ENCODE measurements at places on chromosomes 1 and 21.

DNA sequence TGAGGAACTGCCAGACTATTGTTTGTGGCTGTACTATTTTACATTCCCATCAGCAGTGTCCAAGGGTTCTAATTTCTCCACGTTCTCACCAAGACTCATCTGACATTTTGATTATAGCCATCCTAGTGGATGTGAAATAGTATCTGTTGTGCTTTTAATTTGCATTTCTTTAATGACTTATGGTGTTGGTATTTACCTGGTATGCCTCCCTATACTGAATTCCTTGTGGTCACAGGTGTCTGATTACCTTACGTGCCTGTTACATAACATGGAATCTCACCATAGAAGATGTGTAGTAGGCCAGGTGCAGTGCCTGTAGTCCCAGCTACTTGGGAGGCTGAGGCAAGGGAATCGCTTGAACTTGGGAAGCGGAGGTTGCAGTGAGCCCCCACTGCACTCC is 13.5 kb downstream of the ZYG11A start:
- no peak for DNase-seq

DNA sequence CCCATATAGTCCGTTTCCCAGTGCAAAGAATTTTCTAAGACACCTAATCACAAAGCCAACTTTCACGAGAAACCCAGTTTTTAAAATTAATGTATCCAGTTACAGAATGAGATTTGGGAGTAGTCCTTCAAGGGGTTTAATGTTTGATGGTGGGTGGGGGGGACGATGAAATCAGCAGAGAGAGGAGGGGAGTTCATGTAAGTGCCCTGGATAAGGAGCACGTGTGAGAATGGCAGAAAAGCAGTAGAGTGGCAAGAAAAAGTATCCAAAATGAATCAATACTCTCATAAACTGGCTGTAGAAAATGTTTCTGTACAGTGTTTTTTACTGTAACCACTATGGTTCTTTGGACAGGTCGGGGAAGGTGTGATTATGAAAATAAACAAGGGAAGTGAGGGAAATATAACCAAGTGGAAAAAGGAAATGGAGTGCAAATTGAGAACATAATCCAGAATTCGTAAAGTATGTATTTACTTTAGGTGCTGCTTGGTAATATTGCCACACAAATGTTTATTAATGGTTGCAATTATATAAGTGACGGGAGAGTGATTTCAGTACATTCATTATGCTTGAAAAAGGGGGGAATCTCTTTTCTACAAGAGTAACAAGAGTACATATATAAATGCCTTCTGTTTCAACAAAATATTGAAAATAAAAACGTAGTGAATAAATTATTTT is 118.7 kb upstream of the RRP15 start:
- DNase-seq = no peak

GRCh38 chr21:35438643-35439404 is 389.7 kb upstream of the RUNX1 start:
- no peak for DNase-seq

GRCh38 chr1:83828456-83828855 is 170.5 kb downstream of the TTLL7 start:
- no peak for DNase-seq

DNA sequence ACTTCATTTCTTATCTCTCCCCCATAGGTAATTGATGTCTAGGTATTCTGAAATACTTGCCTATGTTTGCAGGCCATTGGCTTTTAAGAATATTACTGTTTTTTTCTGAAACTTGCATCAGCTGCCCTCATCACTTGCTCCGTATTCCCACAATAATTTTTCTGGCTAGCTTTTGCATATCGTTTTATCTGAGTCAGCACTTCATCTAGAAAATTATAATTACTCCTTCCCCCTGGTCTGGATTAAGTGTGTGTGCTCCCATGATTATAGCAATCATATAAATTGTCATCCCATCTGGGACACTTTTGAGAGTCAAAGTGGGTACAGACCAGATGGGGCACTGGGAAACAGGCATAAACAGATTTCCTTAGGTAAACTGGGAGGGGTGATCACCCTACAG is 583.2 kb upstream of the B3GALT2 start:
- no peak for DNase-seq

DNA sequence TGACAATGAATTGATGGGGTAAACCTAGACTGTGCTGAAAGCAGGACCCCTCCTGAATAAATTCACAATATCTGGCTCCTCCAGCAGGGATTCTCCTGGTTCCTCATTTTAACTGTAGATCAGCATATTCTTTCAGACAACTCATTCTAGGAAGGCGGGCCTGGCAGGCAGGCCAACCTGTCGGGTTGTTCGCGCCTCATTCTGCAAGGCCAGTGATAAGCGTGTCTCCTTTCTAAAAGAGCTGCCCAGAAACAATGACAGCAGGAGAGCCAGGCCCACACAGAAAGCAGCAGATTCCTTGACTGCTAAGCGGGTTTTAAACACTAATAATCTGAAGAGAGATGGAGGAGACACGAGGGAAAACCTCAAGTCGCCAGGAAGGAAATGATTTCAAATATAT is 70.0 kb downstream of the NTPCR start:
- DNase-seq = no peak

- DNase-seq = no peak
Observed at GRCh38 chr1:221719987-221720386, 21.9 kb downstream of the DUSP10 start.

- peak; percentile 43 for DNase-seq
Observed at GRCh38 chr21:43801006-43801783, 11.8 kb downstream of the RRP1 start.

DNA sequence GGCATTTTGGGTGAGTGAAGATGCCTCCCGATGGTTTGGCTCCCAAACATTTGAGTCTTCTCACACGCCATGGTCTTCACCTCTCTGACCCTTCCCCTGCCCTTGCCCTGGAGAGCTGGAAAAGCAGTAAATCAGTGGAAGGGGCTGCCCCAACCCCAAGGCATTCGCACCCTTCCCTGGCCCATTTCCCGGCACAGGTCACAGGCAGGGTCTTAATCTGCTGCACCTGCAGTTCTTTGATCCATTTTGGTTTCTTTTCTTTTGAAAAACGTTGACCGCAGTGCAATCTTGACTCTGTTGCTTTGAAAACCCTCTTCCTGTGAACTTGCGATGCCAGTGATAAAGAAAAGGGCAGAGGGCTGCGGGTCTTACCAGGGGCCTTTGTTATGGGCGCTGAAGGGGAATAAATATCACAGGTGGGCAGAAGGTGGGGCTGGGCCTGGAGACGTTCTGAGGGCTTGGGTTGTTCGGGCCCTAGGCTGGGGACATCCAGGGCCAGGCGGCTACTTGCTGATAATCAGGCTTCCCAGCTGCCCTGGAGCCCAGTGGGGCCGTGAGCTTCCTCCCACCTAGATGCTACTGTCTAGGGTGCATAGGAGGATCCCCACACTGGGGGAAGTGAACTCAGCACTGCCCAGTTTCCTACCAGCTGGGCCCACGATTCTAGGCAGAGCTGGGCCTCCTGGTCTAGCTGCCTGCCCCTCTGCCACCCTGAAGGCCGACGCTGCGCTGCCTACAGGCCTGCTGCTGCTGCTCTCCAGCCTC is 38.6 kb upstream of the EPS8L3 start:
- no peak for DNase-seq

GRCh38 chr1:25123551-25123950 is 108.8 kb downstream of the SYF2 start:
- DNase-seq = no peak

GRCh38 chr1:87204441-87204840 is 124.2 kb upstream of the LMO4 start:
- DNase-seq = no peak

GRCh38 chr1:31346785-31347184 is 26.1 kb downstream of the FABP3 start:
- DNase-seq = no peak

DNA sequence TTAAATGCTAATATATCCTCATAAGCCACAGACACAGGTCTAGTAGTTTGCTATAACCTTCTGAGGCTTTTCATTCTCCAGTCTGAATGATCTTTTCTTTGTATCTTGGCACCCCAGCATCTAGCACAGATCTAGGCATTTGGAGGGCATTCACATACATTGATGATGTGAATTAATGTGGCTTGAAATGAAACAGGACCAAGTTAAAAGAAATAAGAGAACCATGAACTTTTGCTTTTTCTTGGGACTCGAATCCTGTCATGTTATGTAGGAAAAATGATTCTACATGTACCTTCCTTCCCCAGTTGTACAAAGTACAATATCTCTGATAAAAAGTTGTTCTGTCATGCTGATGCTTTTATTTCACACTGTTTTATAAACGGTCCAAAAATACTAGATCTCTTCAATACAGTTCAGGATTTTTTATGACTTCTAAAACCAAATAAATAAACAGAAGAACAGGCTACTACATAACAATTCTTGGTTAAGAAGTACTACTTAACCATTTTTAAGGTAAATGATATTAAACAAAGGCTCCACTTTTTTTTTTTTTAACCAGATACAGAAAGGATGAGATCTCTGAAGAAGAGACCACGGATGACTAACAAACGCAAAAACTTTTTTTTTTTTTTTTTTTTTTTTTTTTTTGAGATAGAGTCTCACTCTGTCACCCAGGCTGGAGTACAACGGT is 3.0 kb downstream of the SORT1 start:
- no peak for DNase-seq

DNA sequence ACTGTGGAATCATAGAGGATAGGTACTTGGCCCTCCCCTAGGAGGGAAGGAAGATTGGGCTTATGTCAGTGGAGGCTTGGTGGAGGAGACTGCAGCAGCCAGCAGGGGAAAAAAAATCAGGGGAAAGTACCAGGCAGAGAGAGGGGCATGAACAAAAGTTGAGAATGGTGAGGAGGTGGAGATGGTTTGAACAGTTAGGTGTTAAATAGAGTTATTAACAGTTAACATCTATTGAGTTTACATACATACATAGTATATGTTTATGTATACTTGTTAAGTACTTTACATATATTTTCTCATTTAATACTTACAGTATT is 136.5 kb upstream of the HNRNPU start:
- no peak for DNase-seq

DNA sequence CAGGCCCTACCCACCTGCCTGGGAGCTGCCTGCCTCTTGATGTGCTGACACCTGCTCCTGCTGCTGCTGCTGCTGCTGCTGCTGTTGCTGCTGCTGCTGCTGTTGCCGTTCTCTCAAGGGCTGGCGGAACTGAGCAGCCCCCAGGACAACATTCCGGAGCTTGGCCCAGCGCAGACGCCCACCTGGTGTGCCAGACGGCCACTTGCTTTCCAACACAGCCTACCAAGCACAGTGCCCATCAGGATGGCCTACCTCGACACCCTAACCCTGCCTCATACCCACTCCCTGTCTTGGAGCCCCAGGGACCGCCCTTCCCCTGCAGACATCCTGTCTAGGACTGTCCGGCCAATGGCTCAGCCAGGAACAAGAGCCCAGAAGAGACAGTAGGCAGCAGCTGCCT is 11.8 kb downstream of the DENND4B start:
- DNase-seq = no peak

DNA sequence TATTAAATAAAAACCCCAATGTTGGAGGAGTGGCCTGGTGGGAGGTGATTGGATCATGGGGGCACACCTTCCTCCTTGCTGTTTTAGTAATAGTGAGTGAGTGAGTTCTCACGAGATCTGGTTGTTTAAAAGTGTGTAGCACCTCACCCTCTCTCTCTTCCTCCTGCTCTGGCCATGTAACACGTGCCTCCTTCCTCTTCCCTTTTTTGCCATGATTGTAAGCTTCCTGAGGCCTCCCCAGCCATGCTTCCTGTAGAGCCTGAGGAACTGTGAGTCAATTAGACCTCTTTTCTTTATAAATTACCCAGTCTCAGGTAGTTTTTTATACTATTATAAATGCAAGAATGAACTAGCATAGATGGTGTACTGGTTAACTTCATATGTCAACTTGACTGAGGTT is 68.0 kb downstream of the CCDC30 start:
- no peak for DNase-seq

DNA sequence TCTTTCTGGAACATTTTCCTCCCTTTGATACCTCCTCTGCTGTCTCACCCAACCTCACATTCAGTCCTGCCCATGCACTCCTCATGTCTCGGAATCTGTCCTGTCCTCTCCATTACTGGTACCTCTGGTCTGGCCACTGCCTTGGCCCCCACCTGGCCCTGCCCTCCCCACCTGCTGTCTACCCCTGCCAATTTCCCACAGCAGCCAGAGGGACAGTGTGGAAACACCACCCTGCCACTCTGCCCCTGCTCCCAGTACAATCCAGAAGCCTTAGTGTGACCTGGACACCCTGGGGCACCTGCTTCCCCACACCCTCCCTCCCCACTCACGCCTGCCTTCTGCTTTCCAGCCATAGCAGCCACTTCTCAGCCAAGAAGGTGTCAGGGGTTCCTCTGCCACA is 534.4 kb downstream of the MATN1 start:
- no peak for DNase-seq

All from Right ventricle myocardium inferior (tissue), 1 donor.